ENCODE measurements at places on chromosomes 13 and 19.

DNA sequence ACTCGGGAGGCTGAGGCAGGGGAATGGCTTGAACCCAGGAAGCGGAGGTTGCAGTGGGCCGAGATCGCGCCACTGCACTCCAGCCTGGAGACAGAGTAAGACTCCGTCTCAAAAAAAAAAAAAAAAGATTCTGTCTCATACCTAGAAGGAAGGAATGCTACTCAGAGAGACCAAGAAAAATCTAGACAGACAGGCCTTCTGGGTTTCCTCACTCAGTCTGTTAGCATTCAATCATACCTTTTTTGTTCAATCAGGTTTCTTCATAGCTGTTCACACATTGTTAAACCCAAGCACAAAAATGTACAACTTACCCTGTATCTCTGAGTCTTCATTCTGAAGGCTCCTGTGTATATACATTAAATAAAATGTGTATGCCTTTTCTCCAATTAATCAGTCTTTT is 40.5 kb downstream of the ZNF823 start:
- no peak for DNase-seq

- no peak for DNase-seq
Measured at GRCh38 chr19:8642561-8642960, 12.1 kb downstream of the NFILZ start.

GRCh38 chr13:72963762-72964161 is 95.0 kb upstream of the KLF5 start:
- DNase-seq = no peak

- no peak for DNase-seq
Measured at GRCh38 chr13:22837980-22838647, 342.7 kb upstream of the SGCG start.

DNA sequence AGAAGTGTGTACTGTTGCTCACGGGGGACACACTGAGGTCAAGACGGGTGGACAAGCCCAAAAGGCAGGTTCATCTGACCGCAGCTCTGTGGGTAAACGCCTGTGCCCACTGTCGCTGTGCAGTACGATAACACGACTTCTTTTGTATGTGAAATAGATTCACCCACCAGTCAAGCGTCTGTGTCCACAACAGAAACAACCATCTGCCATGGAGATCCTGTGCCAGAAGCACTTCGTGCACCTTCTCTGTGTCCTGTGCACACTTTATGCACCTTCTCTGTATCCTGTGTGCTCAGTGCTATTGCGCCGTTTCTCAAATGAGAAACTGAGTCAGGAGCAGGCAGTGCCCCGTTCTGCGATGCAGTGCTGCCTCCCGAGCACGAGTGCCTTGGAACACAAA is 138.9 kb downstream of the ATP11A start:
- no peak for DNase-seq

DNA sequence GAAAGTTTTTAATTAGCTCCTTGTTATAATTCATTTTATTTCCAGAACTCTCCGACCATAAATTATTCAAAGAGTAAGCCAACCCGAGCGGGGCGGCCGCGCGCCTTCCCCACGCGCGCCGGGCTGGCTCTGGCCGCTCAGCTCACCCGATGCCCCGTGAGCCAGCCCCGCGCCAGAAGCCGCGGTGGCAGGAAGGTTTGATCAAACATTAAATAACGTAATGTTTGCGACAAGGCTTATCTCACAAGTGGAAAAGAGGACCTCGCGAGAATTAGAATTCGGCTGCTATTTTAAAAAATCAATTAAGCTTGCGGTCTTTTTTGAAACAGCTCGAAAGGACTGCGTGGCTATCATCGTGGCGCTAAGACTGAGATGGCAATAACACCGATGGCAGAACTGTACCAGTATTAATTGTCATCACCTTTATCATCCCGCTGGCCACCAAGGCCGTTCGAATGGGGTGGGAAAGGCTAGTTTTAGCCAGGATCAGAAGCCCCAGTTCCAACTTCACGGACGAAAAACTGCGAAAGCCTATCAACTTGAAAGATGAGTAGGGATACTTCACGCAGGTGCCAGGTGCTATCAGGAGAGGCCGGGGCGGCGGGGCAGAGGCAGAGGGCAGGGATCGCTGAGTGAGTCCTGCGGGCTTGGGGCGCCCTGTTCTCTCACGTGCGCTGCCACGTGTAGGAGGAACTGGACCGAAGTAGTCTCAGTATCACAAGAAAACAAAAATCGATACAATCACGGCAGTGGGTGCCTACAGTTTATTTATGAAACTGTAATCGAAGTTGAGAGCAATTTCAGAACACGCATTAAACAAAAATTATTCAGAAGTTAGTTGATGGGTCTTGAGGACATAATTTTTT is 6.4 kb downstream of the POU4F1 start:
- no peak for DNase-seq

- DNase-seq = no peak
Measured at GRCh38 chr13:44894001-44894770, 95.1 kb downstream of the NUFIP1 start.

- DNase-seq = no peak
Measured at GRCh38 chr19:55672418-55672817, 2.6 kb upstream of the EPN1 start.

GRCh38 chr13:66077132-66077689 is 1152.9 kb downstream of the PCDH9 start:
- no peak for DNase-seq

GRCh38 chr13:50512474-50513299 is 330.8 kb downstream of the DLEU7 start:
- DNase-seq = peak; percentile 72

DNA sequence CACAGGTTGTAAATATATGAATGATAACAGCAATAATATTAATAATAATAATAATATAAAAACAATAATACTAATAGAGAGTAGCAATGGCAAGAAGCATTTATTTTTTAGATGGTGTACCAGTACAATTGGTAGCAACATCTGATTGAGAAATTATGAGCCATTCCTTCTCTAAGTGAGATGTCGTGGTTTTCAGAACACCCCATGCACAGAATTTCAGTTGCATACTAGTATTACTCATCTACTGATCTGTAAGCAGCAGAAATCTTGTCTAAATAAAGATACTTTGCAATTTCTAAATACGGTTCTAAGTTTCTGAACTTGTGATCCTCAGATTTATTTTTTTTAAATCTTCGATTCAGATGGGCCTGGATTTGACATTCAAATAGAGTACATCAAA is 788.0 kb upstream of the ATXN8OS start:
- DNase-seq = no peak

DNA sequence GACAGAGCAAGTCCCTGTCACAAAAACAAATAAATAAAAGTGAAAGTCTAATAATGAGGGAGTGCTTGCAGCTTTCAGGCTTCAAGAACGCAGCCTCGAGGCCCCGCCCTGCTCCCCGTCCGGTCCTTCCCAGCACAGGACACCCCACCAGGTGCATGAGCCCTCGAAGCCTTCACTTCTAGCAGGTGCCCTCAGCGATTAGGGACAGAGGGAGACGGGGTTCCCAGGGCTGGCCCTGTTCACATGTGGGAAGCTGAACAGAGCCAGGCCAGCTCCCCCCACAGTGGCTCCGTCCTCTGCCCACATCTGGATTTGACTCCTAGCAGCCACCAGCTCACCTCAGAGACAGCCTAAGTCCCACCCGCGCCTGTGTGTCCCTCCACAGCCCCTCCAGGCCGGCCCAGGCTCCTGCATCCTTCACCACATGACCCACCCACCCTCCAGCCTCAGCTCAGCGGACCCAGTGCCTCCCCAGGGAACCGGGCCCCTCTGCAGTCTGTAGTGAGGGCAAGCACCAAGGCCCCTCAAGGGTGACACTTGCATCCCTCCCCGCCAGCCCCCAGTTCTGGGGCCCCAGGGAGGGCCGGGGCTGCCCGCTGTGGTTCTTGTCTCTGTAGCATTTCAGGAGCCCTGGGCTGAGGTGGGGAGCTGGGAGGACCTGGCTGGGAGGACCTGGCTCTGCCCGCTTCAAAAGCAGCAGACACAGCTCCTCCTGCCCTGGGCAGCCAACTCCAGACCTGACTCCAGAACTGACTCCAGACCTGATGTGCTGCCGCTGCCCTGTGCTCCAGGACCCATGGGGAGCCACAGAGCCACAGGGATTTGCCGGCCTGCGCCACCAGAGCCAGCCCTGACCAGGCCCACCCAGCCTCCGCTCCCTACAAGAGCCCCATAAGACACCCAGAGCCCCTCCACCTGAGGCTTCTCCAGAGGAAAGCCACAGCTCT is 27.2 kb downstream of the GPX4 start:
- DNase-seq = no peak

- DNase-seq = no peak
Measured at GRCh38 chr13:86684402-86684801, 885.2 kb upstream of the SLITRK6 start.

DNA sequence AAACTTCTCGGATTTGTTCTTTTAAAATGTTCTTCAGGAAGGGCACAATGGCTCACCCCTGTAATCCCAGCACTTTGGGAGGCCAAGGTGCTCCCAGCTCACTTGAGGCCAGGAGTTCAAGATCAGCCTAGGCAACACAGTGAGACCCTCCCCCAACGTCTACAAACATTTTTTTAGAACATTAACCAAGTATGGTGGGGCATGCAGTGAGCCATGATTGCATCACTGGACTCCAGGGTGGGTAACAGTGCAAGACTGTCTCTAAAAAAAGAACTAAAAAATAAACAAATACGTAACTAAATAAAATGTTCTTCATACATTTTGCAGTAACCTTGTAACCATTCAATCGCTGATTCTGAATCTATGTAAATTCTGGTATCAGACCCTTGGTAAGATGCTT is 2.1 kb upstream of the IPO5 start:
- no peak for DNase-seq

GRCh38 chr13:94825507-94825906 is 113.2 kb upstream of the SOX21 start:
- DNase-seq = no peak

- DNase-seq = no peak
Measured at GRCh38 chr13:41137951-41138350, 5.3 kb upstream of the KBTBD6 start.

GRCh38 chr13:50171590-50172282 is 156.5 kb downstream of the KCNRG start:
- no peak for DNase-seq

- DNase-seq = no peak
Measured at GRCh38 chr13:102550507-102550906, 46.3 kb upstream of the TPP2 start.

- no peak for DNase-seq
Measured at GRCh38 chr13:41552031-41552430, 94.7 kb downstream of the RGCC start.

- DNase-seq = no peak
Measured at GRCh38 chr13:63855457-63856118, 2439.9 kb upstream of the PCDH20 start.

- DNase-seq = no peak
Measured at GRCh38 chr19:49556412-49557398, 23.7 kb downstream of the NOSIP start.

GRCh38 chr13:114032126-114032799 is 58.4 kb upstream of the C13orf46 start:
- DNase-seq = no peak

DNA sequence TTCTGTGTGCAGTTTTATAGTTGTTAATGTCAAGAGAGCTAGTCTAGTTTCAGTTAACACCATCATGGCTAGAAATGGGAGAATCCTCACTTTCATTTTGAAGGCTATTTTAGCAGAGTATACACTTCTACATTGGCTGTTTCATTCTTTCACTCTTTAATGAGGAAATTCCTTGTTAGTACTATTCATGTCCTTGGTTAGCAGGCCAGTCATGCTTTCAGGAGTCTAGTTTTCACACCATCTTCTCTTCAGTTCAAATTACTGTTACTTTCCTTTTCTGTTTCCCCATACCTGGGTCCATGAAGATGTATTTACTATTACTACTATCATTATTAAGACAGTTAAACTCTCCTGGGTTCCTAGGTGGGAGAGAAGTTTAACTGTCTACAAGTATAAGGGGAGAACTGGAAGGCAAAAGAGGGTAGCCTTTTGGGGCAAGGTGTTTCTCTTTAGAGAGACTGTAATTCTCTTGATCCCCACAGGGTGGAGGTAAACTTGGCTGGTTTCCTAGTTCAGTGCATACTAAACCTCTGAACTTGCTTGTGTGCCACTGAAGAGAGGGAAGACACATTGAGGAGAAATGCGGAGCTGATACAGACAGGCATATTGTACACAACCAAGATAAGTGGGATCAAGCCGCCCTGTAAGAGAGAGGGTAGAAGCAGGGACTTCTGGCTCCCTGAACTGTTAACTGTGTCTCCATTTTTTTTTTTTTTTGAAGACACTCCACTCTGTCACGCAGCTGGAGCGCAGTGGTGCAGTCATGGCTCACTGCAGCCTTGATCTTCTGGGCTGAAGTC is 41.3 kb upstream of the IGFL4 start:
- DNase-seq = no peak

DNA sequence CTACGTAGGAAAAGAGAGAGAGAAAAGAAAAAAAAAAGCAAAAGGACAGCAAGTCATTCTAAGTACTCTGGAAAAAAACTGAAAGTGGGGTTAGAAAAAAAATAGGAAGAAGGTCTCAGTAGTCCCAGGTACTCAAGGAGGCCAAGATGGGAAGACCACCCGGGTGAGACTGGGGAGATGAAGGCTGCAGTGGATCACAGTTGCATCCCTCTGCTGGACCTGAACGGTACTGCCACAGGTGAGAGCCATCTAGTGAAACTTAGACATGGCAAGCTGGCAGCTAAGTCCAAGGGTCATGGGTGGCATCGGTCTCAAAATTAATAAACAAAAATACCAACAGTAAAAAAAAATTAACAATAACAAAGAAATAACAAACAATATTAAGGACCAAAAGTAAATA is 41.0 kb upstream of the ZNF91 start:
- no peak for DNase-seq

- DNase-seq = no peak
Measured at GRCh38 chr13:93412676-93413075, 186.1 kb downstream of the GPC6 start.

DNA sequence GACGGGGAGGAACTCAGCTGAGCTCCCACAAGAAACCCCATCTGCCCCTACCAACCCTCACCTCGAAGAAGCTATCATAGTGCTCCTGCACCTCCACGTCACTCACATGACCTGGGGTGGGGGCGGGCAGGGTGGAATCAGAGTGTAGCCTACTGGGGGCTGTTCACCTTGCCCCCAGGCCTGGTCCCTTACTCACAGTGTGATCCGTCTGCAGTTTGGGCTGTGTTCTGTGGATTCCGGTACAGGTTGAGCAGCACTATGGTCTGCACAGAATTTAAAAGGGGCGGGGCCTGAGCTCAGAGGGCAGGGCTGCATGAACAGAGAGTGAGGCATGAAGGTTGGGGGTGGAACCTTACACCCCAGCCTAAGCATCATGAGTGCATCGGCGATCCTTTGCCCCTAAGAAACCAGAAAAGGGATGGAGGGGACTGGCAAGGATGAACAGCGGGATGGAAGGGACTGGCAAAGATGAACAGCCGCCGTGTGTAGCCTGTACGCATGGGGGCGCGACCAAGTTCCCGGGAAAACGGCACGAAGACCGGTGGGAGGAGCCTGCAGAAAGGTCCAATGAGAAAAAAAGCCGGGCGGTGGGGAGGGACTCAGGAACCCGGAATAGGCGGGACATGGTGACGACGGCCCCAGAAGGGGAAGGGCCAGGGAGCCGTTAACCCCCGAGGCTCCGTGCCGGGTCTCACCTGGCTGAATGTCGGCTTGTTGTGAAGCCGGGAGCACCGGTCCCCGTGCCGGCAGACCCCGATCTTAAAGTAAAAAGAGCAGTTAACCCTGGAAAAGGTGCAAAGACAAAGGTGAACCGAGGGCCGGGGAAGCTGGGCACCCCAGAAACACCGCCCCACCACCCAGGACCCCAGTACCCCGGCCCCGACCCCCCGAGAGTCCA is 539 bp downstream of the U2AF1L4 start:
- DNase-seq = peak; percentile 95

GRCh38 chr13:84843368-84843767 is 955.9 kb downstream of the SLITRK6 start:
- no peak for DNase-seq
